NCI-H69 (cell line): ENCODE measurements at places on chromosomes 7 and 10.

DNA sequence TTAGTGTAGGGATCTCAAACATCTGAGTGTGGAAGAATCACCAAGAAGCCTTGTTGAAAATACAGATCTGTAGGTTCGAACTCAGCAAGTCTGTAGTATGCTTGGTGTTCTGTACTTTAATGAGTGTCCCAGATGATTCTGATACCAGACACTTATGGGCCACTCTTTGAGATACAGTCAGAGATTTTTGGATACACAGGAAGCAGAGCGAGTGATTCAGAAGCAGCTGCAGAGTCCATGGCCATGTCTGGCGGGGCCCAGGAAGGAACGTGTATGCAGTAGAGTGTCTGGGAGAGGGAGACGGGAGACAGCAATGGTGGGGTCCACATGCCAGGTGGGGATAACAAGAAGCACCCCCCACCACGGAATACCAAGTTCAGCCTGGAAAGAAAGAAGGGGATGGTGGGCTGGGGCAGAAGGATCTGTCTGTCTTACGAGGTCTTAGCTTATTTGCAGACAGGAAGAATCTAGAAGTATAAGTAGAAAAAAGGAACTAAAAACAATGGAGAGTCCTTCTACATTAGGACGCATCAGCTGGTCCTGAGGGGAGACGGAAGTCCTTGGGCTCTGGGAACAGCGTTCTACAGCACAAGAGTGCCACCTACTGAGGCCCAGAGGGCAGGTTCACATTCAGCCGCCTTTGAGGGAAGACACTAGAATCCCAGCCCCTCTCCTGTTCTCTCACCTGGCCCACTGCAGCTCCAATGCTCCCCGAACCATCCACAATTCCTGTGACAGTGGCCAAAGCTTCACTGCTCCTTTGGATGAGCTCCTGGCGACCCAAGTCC is 55.4 kb downstream of the SLC37A3 start:
- DNase-seq = peak; percentile 41

DNA sequence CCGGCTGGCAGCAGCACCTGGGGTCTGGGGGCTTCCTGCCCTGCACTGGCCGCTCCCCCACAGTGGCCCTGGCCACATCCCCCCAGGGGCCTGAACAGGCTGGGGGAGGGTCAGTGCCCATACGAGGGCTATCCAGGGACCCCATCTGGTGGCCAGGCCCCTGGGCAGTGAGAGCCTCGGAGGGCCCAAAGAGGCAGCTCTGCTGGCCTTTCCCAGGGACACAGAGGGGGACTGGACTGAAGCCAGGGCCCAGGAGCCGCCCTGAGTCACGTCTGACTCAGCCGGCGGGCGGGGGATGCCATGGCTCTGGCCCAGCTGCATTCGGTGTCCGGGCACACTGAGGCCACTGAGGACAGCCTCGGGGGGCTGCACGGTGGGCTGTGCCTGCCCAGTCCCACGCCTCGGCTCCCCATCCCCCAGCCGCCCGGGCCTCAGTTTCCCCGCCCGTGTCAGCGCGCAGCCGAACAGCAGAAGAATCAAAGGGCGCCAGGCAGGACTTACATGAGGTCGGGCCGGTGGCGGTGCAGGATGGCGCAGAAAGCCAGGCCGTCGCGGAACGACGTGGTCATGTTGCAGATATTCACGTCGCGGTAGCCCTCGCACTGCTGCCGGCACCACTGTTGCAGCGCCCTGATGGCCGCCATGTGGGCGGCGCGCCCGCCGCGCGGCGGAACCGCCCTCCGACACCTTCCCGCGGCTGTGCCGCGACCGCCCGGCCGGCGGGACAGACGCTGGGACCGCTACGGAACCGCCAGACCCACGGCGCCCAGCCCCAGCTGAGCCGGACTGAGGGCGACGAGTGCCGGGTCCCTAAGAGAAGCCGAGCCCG is at the start of gene MICALL2:
MICALL2 (minus strand) TSS at position 788 of the 829 bp plus-strand sequence; CDS start at position 644, 144 bp downstream.
- peak; percentile 71 for DNase-seq

DNA sequence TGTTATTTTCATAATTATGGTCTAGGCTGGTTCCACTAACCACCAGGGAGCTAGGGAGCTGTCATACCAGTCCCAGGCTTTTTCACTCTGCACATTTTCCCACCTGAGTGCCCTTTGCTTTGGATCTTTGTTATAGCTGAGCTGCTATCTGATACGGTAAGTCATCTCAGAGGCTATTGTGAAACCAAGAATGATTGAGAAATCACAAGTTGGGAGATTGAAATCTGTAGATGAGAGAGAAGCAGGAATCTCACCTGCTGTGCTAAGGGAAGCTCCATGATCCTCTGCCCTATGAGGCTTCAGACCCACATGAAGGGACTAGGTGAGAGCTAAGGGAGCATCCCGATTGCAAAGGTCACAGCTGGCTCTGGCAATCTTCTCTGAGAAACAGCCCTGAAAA is 307.8 kb downstream of the REEP3 start:
- DNase-seq = no peak

GRCh38 chr10:78617115-78617514 is 451.7 kb upstream of the ZMIZ1 start:
- DNase-seq = no peak

DNA sequence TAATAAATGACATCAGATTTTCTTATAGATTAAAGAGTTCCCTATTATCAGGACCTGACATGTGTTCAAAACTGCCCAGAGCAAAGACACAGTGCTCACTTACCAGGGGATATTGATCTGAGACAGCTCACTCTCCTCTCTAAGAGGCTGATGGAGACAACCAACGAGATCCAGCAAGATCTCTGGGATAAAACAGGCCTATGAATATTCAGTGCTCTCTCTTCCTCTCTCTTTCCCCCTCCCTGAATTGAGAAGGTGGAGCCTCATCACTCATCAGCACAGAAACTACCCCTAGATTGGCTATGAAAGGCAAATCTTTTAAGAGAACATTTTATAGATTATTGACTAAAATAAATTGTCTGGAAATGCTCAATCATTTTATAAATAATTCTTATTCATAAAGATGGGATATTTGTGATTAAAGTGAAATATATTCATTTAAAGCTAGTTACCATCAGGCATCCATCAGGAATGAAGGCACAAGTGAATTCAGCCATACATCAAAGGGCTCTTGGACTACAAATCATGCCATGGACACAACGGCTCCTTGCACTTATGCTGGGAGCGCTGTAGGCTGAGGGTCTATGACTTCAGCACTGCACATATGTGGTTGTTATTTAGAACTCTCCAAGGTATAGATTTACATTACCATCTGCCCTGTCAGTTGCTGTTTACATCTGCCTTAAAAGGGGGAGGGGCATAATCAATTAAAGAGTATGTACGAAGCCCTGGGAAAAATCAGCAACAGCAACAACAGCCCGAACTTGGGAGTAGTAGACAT is 3.4 kb upstream of the PPP1R17 start:
- peak; percentile 92 for DNase-seq

DNA sequence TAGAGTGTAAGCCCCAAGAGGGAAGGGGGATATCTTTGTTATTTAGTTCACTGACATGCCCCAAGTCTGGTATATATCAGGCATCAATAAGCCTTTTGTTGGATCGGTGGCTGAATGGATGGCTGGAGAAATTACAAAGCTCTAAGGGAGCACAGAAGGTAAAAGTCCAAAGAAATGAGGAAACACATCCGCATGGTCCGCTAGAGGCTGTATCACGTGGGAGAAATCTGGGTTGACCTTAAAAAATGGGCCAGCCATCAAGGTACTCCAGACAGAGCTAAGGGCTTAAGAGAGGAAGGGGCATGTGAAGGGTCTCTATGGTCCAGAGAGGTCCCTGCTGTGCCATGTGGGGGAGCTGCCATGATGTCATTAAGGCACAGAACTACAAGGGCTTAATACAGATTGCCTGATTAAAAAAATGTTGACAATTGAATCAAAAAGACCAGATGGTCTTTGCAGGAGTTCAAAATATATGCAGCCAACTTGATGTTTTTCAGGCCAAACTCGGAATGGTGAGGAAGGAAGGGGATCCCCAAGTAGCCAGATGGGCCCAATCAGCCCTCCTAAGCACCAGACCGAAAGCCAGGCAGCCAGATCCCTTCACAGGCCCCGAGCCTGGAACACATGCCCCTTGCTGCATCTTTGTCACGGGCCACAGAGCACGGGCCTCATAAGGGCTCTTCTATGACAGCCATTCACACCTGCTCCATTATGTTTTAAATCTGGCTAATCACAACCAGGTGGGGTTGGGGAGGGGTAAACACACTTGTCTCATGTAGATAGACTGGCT is 31.9 kb downstream of the SCRN1 start:
- peak; percentile 71 for DNase-seq

DNA sequence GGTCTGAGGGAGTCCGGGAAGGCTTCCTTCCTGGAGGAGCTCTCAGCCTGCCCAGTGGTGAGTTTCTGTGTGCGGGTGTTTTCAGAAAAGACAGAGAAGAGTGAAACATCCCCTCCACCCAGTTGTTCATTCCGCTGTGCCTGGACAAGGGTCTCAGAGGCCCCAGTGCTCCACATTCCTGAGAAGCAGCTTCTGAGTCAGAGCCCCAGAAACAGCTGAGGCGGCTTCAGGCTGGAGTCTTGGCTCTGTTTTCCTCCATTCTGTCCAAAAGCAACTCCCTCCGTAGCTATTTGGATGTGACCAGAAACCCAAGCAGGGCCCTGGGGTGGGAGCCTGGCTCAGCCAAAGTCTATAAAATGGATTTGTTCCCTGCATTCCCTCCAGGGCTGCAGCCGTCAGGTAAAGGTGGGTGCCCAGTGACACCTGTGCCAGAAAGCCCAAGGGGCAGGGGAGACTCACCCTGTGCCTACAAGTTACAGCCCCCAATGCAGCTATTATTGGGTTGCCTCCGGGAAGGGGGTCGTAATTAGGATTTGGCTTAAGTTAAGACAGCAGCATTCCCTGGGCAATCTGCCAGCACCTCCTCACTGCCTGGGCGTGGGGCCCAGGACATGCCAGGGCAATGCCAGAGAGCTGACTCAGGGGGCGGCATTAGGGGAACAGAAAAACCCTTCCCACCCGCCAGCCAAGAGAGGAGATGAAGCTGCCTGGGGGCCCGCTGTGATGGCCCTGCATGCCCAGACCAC is 13.1 kb upstream of the CAMK2G start:
- DNase-seq = peak; percentile 72

DNA sequence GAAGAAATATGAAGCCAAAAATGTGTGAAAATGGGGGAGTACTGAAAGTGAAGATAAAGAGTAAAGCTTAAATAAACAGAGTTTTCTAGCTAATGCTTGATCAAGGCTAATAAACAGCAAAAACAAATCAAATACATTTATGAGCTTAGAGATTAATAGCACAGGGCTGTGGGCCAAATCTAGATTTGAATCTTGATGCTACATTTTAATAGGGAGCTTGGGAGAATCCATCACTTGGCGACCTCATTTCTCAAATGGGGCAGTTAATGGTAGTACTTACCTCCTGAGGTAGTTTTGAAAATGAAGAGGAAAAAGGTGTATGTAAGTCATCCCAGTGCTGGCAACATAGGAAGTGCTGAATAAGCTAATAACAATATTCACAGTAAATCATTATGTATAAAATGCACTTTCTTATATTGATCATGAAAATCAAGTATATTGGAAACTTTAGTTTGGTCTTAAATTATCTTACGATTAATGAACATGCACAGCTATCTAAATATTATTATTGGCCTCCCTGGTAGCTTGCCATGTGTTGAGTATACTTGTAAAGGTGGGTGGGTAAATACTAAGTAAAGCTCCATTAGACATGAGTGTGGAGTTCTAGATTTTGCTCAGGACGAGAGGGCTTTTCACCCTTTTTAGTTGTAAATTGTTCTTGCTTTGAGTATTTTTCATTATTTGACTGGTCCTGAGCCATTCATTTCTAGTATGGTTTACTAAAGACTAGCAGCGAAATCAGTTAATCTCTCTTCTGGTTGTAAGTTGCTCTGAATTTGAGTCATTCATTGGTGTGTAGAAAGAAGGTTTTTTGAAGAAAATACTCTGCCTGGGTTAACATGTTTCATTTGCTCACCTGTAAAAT is 5.1 kb downstream of the BICC1 start:
- no peak for DNase-seq

DNA sequence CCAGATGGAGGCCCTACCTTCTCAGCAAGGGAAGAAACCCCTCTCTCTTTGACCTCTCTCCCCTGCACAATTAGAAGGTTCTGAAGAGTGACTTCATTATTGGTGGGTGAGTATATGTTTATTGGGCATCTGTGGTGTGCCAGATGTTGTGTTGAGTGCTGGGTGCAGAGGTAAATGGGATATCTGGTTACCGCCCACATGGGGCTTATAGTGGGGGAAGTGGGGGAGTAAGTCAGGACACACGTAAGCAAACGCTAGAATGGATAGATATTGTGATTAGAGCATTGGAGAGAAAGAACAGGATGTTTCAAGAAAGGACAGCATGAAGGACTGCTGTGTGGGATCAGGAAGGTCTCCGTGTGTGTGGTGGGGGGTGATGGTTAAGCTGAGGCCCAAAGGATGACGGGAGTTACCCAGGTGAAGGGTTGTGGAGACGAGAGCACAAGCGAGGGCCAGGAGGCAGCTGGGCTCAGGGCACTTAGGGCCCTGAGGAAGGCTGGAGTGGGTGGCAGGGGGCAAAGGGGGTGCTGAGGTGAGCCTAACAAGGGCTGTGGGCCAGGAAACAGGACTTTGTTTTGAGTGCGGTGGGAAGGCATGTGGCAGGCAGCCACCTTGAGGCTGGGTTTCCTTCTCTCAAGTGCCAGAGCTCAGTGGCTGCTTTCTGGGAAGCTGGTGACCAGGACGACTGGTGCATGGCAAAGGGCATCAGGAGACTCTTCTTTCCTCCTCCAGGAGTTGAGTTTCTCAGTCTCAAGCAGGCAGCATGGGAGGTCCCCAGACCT is 299.9 kb downstream of the RPS24 start:
- DNase-seq = peak; percentile 58

DNA sequence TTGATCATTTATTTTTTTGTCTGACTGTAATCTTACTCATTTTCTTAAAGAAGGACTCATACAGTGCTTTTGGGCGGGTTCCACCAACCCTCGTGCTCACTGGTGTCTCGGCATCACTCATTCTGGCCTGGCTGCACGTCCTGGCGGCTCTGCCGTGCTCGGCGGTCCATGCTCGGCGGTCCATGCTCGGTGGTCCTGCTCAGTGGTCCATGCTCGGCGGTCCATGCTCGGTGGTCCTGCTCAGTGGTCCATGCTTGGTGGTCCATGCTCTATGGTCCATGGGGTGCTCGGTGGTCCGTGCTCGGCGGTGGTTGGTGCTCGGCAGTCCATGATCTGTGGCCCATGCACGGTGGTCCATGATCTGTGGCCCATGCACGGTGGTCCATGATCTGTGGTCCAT is 72.5 kb downstream of the WDR37 start:
- no peak for DNase-seq

DNA sequence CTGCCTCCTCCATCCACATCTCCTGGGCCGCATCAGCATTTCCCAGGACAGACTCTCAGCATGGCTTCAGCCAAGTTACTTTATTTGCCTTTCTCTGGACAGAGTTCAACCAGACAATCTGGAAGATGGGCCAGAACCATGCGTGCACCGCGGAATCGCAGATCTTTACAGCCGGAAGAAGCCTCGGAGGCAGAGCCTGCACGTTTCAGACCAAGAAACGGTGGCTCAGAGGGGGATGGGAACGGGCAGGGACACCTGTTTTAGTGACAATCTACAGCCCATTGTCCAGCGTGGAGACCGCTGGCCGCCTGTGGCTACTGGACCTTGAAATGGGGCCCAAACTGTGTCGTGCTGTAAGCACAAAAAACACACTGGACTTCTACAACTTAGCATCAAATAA is 3.5 kb downstream of the VIPR2 start:
- DNase-seq = no peak
